CD4-positive, alpha-beta T cell treated with Interleukin-21 for 1 hour (primary cell): ENCODE measurements at places on chromosomes 1 and 21.

- no peak for DNase-seq
Observed at GRCh38 chr1:16132325-16132785, 23.5 kb downstream of the EPHA2 start.

- no peak for DNase-seq
Observed at GRCh38 chr1:213994888-213995287, 7.1 kb downstream of the PROX1 start.

- no peak for DNase-seq
Observed at GRCh38 chr1:229420765-229421164, 13.1 kb downstream of the ACTA1 start.

DNA sequence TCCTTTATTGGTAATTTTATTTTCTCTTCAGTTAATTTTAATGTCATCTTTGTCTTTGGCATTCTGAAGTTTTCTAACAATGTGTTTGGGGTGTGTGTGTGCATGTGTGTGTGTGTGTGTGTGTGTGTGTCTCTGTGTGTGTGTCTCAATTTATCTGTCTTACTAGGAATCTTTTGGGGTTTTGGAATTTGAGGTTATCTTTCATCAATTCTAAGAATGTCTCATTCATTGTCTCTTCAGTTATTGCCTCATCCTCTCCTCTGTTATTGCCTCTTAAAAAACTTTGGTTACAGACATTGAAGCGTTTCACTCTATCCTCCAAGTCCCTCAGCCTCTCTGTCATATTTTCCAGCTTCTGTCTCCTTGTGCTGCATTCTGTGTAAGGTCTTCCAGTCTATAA is 18.1 kb upstream of the SAMD13 start:
- DNase-seq: no peak

- DNase-seq: no peak
Observed at GRCh38 chr1:18668750-18669404, 38.2 kb downstream of the PAX7 start.

GRCh38 chr21:21241391-21241790 is 243.2 kb downstream of the NCAM2 start:
- no peak for DNase-seq
